ENCODE measurements at places on chromosomes 2 and 18.

- DNase-seq: no peak
Observed at GRCh38 chr2:128557831-128558241, 239.2 kb upstream of the HS6ST1 start.

DNA sequence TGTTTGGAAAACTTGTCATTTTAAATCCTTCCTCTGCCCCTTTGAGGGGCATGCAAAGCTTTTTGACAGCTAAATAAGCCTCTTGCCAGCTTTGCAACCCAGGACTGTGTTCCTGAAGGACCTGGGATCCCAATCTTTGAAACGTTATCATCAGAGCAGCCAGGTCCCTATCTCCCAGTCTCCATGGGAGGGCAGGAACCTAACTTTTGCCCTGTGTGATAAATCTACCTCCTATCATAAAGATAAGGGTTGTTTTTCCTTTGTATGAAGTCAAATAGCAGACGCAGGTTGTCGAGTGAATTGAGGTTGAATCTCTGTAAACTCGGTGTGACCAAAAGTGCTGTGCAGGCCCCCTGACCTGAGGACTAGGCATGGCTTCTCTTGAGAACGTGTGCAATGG, 30.1 kb downstream of the TPRKB start:
- DNase-seq: no peak

GRCh38 chr18:7485616-7486015, 81.5 kb upstream of the PTPRM start:
- no peak for DNase-seq

DNA sequence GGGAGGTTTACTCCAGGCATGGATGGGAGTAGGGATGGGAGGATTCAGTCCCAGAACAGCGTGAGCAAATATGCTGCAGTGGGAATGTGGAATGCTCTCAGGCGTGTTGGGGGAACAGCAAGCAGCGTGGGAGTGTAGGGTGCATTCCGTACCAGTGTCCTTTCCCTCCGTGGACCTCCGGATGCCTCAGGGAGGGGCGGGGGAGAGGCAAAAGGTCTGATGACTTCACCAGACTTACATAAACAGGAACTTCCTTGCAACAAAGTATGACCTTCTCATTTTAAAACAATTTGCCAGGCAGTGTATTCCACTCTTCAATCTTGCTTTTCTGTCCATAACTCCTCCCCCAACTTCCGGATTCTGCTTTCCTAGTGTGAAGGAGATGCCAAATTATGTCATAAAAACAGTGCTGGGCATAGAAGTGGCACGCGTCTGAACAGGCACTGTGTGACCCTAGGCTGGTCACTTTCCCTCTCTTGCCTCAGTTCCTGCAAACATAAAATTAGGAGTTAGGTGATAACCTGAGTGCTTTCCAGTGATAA, 36.9 kb downstream of the RPL37A start:
- no peak for DNase-seq

Data from pons (tissue), 1 donor.